NCI-H510A treated with DMSO at 0.1 percent for 48 hours (cell line): ENCODE measurements at places on chromosomes 16 and 17.

DNA sequence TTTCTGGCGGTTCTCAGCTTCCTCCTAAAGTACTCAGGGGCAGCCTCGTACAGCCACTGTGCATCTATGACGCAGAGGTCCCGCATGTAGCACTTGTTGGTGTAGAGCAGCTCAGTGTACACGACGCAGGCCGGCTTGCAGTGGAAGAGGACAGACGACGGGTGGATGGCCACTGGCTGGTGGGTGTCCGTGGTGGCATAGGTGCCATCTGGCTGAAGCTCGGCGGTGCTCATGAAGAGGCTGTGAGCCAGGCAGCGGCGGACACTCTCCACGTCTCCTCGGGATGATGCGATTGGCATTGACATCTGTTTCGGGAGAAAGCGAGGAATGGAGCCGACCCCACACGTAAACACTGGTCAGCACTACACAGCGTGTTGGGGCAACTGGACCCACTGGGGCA, 5.3 kb upstream of the C1QBP start:
- DNase-seq, result no peak

DNA sequence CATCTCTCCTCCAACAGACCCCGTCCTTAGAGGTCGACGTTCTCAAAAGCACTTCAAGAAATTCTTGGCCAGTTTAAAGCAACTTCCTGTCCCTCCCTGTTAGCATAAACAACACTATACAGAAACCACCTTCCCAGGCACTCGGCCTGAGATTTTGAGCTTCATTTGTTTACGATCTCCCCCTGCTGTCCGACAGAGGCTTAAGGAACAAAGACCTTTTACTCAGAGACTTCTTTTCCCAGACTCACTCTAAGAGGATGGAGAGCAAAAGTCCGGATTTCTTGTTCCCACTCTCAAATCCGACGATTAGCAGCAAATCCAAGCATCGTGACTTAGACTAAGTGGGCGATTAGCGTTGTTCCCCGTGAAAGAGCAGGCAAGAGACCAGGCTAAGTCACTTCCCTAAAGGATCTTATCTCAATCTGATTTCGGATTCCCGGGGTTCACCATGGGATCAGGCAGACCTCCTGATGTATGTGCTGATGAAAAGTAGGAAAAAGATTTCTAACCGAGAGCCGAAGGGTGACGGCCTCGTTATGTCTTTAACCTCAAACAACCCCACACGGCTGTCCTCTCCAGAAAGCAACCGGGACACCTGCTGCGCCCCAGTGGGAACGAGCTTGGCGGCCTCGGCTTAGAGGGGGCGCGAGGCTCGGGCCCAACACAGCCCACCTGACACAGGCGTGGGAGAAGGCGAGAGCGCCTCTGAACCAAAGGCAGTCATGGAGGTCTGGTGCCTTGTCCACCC, 598 bp downstream of the INPP5K start:
- peak; percentile 21 for DNase-seq

DNA sequence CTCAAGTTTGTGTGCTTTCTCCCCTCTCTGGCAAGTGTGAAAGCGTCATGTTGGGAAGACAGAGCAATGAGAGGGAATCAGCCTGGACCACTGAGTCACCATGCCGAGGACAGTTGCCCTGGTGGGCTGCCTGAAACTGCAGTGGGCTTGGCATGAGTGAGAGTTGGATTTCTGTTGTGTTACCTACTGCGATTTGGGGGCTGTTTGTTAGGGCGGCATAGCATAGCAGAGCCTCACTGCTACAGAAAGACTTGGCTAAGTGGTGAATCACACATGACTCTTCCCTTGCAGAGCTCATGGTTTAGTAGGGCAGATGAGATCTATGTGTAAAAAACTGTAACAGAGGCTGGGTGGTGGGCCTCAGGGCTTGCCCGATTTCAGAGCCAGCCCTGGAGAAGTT, 324.6 kb downstream of the C16orf95 start:
- no peak for DNase-seq

DNA sequence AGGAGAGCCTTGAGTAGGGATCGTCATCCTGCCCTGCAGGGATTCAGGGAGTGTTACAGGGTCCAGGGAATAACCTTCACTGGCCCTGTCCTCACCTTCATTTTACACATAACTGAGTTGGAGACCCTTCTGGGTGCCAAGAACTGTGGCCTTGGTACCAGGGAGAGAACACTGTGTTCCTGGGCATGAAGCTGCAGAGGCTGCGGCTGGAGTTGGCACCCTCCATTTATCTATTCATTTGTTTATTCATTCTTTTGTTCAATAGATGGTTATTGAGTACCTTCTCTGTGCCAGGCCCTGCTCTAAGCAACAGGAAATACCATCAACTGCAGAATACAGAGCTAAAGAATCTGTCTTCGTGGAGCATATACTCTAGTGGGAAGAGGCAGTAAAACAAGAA, 6.7 kb downstream of the ABCC3 start:
- no peak for DNase-seq

DNA sequence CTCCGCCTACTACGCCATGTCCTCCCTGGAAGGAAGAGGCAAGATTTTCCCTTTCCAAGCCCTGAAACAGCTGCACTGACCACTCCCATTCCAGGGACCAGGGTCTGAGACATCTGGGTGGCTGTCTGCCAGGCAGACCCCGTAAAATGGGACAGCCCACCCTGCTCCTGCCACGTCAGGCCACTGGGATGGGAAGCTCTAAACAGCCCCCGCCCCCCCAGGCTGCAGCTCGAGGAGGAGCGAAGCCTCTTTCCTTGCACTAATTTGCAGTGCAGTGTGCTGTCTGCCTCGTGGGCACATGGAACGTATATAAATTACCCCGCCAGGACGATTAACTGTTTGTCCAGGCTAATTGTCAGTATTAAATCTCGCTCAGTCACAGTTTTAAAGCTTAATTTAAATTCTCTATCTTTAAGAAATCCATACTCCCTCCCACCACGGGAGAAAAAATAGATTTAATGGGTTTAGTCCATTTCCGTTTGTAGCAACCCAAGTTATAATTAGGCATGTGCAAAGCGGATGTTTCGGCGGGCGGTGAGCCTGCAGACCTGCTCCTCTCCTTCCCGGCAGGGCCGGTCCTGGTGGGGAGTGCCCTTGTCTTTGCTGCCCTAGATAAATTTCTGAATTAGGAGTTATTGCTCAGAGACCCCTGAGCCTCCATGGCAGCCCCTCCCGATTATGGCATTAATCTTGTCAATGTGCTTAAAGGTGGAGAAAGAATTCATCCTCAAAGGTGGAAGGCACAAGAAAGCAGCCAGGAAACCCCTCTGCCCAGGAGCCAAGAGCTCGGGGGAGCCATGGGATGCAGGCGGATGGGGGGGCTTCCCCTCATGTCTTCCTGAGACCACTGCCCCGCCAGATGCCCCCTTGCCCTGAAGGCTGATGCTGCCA, 268.0 kb upstream of the TNRC6C start:
- DNase-seq, result no peak

DNA sequence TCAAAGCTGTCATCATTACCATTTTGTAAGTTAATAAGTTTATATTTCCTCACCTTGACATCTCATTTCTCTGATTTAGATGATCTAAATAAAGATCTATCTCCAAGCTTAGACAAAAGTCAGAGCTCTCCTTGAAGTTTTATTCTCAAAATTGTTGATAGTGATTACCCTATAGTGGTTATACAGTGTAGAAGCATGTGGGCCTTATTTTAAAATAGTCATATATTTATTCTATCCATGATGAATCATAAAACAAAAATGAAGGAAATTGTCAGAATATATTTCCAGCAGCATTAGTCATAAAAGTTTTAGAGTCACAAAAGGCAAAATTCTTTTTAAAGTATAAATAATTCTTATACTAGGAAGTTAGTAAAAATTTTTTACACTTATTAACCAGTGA, 49.0 kb downstream of the RHOT1 start:
- no peak for DNase-seq
